ENCODE measurements at places on chromosomes 5 and 9.

DNA sequence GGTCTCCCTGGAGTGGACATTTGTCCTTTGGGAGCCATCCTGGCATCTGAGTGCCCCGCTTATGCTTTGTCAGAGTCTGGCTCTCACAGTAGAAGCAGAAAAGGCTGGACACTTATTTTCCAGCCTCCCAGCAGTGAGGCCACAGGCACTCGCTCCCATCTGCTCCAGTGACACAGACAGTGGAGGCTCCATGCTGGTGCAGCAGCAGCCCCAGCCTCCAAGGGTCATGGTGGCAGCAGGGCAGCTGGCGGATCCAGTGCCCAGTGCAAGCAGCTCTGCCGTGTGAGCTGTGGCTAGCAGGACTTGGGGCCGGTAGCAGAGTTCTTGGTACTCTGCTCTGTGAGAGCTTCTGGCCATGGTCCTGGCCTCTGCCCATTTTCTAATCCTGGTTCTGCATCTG, 157.3 kb upstream of the ALDH1B1 start:
- no peaks in the 10 kb centered on the region for H3K4me1 ChIP-seq
- H3K27me3 ChIP-seq, result no peaks in the 10 kb centered on the region
- no peak overlapping the region for H3K4me3 ChIP-seq
- no peak for DNase-seq
- no peaks in the 10 kb centered on the region for H3K36me3 ChIP-seq
- H3K27ac ChIP-seq, result no peak overlapping the region

GRCh38 chr9:96883922-96884321, 29.6 kb upstream of the ZNF782 start:
- H3K27me3 ChIP-seq, result no peaks in the 10 kb centered on the region
- no peak for DNase-seq
- no peak overlapping the region for H3K27ac ChIP-seq
- no peaks in the 10 kb centered on the region for H3K4me1 ChIP-seq

DNA sequence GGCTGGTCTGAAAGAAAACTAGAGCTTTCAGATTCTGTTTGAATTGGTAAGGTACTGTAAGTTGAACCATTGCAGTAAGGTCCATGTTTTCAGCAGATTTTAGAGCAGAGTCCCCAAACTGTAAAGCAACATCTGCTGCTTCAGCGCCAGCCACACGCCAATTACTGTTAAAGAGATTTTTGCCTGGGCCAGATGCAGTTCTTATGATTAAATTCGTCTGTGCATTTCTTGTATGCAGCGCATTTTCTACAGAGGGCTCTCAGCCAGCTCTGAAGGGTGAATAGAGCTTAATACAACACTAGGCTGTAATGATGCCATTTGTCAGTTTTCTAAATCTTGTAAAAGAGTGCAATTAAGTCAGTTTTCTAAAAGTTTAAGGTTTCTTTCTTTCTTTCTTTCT, 246.3 kb downstream of the COX7C start:
- no peak for DNase-seq
- no peaks in the 10 kb centered on the region for H3K36me3 ChIP-seq
- H3K27ac ChIP-seq, result no peak overlapping the region
- H3K27me3 ChIP-seq, result no peaks in the 10 kb centered on the region

- H3K27me3 ChIP-seq, result no peaks in the 10 kb centered on the region
- H3K36me3 ChIP-seq, result no peaks in the 10 kb centered on the region
- H3K4me3 ChIP-seq, result no peak overlapping the region
- H3K4me1 ChIP-seq, result no peaks in the 10 kb centered on the region
- H3K27ac ChIP-seq, result no peak overlapping the region
Observed at GRCh38 chr5:83363111-83363885, 108.2 kb upstream of the VCAN start.
